Natural killer cell (primary cell): ENCODE measurements at places on chromosomes 7 and 10. TPM values are rescaled to one million over a fixed set of nuclear protein-coding genes. Genes with fewer than 3 reads are reported as not detected.

- DNase-seq: no peak
- no peaks in the 10 kb centered on the region for H3K36me3 ChIP-seq
- H3K27me3 ChIP-seq: peaks cover 84% of the 10 kb centered on the region
- H3K27ac ChIP-seq: no peak overlapping the region
- H3K4me1 ChIP-seq: peaks cover 46% of the 10 kb centered on the region
These were observed 2.9 kb upstream of the IGF2BP3 start for GRCh38 chr7:23472956-23473843.

DNA sequence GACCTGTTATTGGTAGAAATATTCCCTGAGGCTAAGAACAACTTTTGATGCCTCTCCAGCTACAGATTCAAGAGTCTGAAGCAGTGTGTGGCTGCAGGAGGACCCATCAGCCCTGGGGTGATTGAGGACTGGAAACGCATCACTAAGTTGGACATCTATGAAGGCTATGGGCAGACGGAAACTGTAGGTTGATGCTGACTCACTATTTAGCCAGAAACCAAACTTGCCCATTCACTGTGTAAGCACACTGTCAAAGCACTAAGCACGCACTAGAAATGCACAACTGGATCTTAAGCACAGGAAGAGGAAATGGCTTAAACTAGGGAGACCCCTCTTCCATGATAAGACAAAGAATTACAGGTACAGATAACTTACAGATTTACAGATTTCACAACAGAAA lies 20.8 kb downstream of the ACSM6 start:
- no peak overlapping the region for H3K27ac ChIP-seq
- no peaks in the 10 kb centered on the region for H3K4me1 ChIP-seq
- no peak overlapping the region for H3K4me3 ChIP-seq
- no peaks in the 10 kb centered on the region for H3K27me3 ChIP-seq
- H3K36me3 ChIP-seq: no peaks in the 10 kb centered on the region

GRCh38 chr10:89308266-89308665 lies 6.4 kb downstream of the IFIT2 start:
- no peak overlapping the region for H3K4me3 ChIP-seq
- no peaks in the 10 kb centered on the region for H3K27me3 ChIP-seq
- no peak overlapping the region for H3K27ac ChIP-seq
- peaks cover 22% of the 10 kb centered on the region for H3K36me3 ChIP-seq

DNA sequence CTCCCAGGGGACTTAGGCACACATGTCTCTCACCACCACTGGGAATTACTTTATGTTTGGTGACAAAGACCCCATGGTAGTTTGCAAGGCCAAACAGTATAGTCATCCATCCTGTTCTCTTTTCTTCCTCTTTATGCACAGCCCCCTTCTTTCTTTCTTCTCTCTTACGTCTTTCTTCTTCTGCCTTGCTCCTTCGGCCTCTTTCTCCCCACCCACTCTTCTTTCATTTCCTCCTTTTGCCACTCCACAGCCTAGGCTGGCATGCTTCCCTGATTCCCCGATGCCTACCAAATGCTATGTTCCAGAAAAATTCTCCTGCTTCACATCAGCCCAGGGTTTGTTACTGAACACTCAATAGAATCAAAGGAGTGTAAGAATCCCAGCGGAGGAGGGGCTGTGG lies 62.4 kb upstream of the MKLN1 start:
- H3K4me1 ChIP-seq: no peaks in the 10 kb centered on the region
- no peaks in the 10 kb centered on the region for H3K36me3 ChIP-seq
- H3K27me3 ChIP-seq: no peaks in the 10 kb centered on the region
- H3K4me3 ChIP-seq: no peak overlapping the region

The ITPRID1 gene
- not detected for total RNA-seq

The LIPF gene
- not detected for total RNA-seq

The MBL2 gene
- total RNA-seq: not detected
